NCI-H1930 (cell line): ENCODE measurements at places on chromosomes 5 and 9.

- DNase-seq, result no peak
Measured at GRCh38 chr5:78221964-78222451, 72.5 kb downstream of the AP3B1 start.

DNA sequence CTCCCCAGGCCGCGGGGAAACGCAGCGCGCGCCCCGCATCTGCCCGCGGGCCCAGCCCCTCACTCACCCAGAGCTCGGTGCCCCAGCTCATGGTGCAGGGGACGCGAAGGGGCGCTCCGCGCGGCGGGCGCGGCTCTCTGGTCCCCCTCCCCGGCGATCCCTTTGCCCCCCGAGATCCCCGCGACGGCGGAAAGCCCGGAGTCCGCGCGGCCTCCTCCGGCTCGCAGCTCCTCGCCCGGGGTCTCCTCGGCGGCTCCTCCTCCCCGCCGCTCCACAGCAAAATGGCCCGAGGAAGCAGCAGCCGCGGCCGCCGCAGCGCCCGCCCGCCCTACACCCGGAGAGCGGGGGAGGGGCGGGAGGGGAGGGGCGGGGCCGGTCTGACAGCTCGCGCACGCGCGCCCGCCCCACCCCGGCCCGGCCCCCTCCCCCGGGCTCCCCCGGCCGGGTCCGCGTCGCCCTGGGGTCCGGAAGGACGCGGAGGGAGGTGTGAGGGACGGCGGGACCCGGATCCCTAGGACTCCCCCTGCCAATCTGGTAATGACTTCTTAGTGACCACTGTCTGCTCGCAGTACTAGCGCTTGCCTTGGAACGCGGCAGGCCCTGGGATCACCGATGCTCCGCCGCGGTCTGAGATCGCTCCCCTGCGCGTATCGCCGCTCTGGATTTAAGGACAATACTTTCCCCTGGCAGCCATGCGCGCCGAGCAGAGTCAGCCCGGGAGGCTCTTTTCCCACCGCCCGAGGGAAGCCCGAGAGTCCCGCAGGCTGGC is at the start of gene FNBP1:
Gene FNBP1, minus strand, starts transcription at position 305 of the 769 bp plus-strand sequence. Its CDS starts 214 bp downstream, at position 91.
- DNase-seq, result peak; percentile 43

GRCh38 chr5:35096216-35096615 is 48.5 kb upstream of the AGXT2 start:
- DNase-seq, result no peak

- DNase-seq, result no peak
Measured at GRCh38 chr5:172009536-172010270, 3.3 kb upstream of the FBXW11 start.

DNA sequence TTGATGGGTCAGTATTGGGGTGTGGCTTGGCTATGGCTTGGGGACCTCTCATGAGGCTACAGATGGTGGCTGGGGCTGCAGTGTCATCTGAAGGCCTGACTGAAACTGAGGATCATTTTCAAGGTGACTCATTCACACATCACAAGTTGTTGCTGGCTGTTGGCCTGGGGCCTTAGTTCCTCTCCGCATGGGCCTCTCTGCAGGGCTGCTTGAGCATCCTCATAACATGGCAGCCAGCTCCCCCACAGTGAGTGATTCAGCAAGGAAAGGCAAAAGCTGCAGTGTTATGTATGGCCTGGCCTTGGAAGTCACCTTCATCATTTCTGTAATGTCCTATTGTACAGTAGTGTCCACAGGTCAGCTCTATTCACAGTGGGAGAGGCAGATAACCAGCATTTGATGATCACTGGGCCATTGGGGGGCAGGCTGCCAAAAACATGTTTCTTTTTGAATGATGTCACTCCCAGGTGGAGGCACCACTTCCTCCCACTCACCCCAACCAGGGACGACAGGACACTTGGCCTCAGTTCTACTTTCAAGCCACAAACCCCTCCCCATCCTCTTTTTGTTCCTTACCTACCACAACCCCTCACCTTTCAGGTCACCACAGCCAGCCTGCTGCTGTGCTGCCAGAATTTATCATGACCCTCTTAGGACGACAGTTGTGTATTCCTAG is 14.4 kb downstream of the FGD3 start:
- no peak for DNase-seq

DNA sequence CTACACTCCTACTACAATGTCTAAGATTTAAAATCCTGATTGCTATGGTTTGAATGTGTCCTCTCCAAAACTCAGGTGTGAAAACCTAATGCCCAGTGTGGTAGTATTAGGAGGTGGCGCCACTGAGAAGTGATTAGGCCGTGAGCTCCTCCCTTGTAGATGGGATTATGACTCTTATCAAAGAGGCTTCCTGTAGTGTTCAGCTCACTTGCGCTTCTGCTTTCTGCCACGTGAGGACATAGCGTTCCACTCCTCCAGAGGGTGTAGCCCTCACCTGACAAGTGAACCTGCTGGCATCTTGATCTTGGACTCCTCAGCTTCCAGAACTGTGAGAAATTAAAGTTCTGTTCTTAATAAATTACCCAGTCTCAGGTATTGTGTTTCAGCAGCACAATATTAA is 33.0 kb upstream of the WHRN start:
- no peak for DNase-seq

- DNase-seq, result no peak
Measured at GRCh38 chr5:154369682-154370081, 76.1 kb upstream of the SAP30L start.

DNA sequence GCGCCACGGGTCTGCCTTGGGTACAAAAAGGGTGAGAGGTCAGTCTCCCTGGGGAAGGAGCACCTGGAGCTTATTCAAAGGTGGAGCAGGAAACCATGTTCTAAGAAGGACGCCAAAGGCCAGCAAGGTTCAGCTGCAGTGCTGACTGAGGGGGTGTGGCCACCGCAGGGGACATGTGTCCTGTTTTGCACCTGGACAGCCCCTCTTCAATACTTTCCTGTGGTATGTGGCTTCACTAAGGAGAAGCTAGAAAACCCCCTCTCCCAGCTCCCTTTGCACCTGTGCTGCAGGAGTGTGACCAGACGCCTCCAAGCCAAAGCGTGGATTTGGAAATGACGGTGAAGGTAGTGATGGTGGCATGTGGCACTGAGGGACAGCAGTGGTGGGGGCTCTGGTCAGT is 23.6 kb downstream of the TRIM14 start:
- DNase-seq, result no peak

GRCh38 chr5:66710557-66711088 is 114.4 kb downstream of the MAST4 start:
- DNase-seq, result no peak

DNA sequence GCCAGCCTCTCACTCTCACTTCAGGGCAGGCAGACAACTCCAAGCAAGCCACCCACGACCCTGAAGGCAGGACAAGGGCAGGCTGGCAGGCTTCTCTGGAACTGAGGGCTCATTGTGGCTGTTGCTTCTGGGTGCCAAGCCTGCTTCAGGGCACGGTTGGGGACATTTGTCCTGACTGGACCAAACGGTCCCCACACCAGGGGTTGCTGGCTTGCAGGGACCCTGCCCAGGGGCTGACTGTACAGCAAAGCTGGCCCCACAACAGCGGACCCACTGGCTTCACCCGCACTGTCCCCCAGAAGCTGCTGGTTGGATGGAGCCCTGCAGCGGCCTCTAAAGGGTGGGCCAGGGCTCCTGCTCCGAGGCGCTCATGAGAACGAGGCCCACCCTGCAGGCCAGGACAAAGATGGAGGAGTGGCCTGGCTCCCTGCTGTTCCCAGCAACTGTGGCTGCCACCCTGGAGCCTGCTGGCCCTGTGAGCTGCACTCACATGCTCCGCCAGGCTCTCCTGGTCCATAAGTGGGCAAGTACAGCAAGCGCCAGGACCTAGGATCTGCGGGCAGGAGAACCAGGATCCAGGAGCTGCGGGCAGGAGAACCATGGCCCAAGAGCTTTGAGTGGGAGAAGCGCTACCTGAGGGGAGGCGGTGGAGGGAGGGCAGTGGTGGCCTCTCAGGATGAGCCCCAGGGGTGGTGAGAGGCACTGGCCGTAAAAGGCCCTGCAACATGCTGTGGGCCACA is 34.4 kb upstream of the NSMF start:
- no peak for DNase-seq

DNA sequence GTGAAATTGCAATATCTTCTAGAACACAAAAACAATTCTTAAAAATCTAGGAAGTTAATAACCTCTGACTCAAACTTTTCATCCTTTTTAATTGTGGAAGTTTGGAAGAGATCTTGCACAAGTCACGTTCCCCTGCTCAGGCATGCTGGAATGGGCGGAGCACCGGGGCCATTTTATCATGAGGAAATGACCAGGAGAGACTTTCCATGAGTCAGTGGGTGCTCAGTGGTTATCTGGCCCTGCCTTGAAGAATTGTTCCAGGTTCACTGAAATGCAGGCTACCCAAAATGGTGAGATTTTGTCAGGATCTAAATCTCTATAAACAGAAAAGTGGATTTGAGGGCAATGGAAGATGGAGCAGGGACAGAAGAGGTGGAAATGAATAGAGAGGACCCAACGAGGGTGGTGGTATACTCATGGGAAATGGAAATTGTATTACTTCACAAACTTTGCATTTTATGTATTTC is 61.2 kb downstream of the FYB1 start:
- no peak for DNase-seq

- no peak for DNase-seq
Measured at GRCh38 chr5:41161271-41161670, 52.1 kb downstream of the C6 start.

DNA sequence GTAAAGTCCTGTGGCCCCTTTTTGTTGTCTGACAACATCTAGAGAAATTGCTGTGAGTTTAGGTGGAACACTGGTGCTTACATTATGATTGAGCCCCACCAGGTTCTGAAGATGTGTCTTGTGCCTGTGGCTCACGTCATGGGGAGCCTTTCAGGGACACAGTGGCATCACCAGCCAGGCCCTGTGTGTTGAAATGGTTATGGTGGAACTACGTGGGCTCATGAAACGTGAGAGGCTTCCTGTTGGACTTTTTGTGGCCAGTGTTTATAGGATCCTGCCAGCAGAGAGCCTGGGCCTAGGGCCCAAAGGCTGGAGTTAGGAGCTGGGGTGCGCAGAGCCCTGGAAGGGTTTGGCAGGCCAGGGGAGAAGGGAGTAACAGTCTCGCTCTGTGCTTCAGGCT is 46.8 kb downstream of the TENT4A start:
- DNase-seq, result no peak

- DNase-seq, result no peak
Measured at GRCh38 chr5:40681363-40682153, 1.8 kb downstream of the PTGER4 start.

DNA sequence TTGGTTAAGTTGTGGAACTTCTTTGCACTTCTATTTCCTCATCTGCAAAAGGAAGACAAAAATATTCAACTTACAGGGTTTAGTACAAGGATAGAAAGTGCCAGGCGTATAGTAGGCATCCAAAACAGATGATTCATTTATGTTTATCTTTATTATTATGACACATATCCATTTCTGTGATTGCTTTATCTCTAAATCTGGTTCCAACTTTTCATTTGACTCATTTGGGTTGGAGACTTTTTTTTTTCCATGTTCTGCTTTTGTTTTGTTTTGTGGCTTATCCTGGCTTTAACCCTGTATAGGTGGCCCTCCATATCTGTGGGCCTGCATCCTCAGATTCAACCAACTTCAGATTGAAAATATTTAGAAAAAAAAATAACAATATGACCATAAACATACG is 186.7 kb upstream of the SLC24A2 start:
- no peak for DNase-seq
